PC-3 (cell line): ENCODE measurements at places on chromosomes 4 and X. TPM values are rescaled to one million over a fixed set of nuclear protein-coding genes. Genes with fewer than 3 reads are reported as not detected.

- no peak for DNase-seq
Measured at GRCh38 chr4:94497690-94498089, 45.9 kb downstream of the PDLIM5 start.

The TMEM47 gene
- 4.7 TPM in 2 replicates for total RNA-seq

The FAM90A26 gene
- total RNA-seq: not detected in 2 replicates

DNA sequence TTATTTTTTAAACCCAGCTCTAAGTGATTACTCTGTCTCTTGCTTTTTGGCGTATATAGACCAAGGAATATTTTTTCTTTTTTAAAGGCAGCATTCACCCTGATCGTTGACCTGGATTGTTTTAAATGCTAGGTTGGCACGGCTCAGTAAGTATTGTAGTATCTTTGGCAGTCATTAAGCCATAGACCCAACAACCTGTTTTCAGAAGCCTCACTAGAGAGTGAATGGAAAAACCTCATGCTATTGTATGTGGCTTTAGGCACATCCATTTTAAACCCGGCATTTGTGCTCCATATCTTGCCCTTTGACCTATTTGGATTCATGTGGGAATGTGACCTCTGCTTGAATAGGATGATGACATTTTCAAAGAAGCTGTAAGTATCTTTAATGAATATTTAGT, 183.9 kb downstream of the SNCA start:
- no peak for DNase-seq

GRCh38 chrX:48818866-48819265, 7.4 kb upstream of the ERAS start:
- no peak for DNase-seq

GRCh38 chr4:42048394-42048793, 58.1 kb downstream of the SLC30A9 start:
- peak; percentile 79 for DNase-seq

DNA sequence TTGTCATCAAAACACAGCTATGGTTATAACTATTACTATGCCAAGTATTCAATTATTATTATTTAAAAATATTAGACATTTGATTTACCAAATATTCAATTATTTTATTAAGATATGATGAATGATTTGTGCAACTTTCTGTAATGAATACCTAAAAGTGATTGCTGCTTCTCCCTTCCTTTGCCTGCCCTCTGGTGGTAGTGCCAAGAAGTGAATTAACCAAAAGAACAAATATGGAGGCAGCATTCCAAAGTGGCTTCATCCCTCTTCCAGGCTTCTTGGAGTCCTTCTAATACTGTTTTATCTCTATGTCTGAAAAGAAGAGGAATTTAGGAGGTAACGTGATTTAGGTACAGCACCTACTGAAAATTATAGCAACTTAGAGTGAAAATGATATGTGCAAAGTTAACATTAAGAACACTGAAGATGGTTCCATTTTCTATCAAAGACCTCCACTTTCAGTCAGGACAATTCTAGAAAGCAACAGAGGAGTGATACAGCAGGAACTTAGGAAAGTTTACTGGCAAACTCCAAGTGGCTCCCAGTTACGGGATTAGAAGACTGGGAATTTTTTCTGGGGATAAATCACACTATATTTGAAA, 43.0 kb downstream of the ENPEP start:
- peak; percentile 45 for DNase-seq

- DNase-seq: peak; percentile 37
Measured at GRCh38 chrX:17930850-17931249, 69.8 kb upstream of the RAI2 start.

DNA sequence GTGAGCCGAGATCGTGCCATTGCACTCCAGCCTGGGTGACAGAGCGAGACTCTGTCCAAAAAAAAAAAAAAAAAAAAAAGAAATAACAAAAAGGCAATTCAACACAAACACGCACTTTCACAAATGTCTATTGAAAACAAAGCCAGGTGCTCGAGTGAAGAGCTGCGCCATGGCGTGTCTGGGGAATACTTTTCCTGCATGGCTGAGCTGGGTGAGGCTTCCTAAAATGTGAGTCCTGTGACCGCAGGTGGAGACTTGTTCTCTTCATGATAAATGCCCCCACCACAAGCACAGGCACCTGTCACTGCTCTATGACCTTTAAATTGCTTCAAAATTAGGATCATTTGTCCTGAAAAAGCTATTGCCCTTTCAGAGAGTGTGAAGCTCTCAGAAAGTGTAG, 4.0 kb upstream of the ABLIM2 start:
- DNase-seq: no peak

- DNase-seq: no peak
Measured at GRCh38 chrX:23799469-23800065, 16.6 kb downstream of the SAT1 start.

DNA sequence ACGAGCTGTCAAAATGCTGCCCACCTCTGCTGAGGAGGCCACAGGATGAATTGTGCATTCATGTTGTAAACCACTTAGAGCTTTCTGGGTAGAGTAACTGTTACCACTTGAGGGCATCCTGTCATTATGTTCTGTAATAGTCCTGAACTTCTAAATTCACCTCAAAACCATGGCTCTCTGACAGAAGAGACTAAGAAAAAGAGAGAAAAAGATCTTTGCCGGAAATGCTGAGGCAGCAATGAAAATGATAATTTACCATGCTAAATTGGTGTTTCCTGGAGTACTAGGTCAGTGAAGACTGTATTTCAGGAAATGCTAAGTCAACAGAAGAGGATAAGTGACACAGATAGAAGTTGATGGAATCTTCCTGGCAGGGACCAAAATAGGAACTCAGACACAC, 942.3 kb upstream of the SLIT2 start:
- DNase-seq: peak; percentile 52

The GSX2 gene
- not detected in 2 replicates for total RNA-seq

GRCh38 chr4:147157860-147158701, 212.4 kb upstream of the TTC29 start:
- peak; percentile 62 for DNase-seq
